ENCODE measurements at places on chromosomes 5 and 9.

DNA sequence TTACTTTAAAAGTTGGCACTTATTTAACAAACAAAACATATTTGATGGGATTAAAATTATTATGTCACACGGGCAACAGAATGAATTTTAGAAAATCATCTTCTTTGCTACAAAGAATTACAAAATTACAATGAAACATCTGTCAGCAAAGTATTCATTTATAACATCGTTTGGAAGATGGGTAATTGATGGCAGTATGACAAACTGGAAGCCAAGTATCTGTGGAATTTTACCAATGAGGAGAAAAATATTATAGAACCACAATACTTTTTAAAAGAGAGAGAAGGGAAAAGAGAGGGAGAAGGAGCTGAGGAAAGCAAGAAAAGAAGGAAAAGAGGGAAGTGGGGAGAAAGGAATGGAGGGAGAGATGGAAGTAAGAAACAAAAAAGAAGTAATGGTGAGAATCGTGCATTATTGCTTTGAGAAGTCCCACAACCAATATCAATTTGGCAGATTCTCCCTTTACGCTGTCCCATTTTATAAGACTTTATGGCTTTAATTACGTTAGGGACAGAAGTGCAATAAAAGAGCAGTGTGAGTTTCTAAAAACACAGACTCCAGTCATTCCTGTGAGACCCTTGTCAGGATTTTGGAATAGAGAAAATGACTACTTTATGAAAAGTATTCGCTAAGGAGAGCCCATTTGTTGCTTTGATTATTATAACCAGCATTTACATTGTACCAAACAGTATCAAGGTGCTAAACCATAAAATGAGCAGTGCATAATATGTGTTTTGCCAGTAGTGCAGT, 76.7 kb downstream of the LURAP1L start:
- no peak for DNase-seq

DNA sequence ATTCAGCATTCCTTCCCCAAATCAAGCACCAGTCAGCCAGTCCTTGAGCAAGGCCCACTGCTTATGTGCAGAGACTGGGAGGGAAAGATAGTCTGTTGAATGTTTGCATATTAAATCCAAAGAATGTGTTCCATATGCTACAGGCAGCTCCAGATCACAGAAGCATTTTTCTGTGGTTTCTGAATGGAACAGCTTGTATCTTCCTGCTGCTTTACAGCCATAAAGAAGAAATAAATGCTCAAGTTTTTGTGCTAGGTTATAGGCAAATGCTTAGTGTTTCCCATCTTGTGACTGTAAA, 310.3 kb downstream of the TRIM36 start:
- no peak for DNase-seq

GRCh38 chr5:104635227-104635626, 1072.6 kb upstream of the NUDT12 start:
- peak; percentile 6 for DNase-seq

GRCh38 chr5:8557728-8558127, 688.8 kb downstream of the MTRR start:
- no peak for DNase-seq

DNA sequence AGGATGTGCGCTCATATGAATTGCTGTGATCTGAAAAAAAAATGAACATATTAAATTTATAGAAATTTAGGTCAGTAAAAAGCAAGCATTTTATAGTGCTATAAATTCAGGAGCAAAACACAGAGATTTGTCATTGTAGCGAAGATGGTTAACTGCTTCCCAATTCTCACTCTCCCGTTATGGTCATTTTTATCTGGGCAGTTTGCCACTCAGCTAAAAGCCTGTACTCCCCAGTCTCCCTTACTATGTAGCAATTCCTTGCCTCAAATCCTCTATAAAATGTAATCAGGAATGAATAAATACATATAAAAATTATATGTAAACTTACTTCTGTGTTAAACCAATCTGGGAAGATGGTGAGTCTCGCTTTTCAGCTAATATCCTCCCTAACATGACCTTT, 471.5 kb downstream of the HINT1 start:
- no peak for DNase-seq

DNA sequence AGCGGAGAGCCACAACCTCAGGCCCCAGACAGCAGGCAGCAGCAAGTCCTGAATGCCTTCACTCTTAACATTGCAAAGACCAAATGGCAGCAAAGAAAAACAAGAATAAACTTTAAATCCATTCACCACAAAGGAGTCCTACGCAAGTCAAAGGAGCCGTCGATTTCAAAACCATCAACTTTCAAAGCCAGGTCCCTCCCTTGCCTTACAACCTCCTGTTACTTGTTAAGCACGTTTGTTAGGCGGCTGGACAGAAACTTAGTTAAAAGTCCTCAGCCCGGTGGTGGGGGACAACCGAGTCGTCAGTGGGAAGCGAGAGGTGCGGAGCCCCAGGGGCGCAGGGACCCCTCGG, 938 bp downstream of the LPAR1 start:
- no peak for DNase-seq

DNA sequence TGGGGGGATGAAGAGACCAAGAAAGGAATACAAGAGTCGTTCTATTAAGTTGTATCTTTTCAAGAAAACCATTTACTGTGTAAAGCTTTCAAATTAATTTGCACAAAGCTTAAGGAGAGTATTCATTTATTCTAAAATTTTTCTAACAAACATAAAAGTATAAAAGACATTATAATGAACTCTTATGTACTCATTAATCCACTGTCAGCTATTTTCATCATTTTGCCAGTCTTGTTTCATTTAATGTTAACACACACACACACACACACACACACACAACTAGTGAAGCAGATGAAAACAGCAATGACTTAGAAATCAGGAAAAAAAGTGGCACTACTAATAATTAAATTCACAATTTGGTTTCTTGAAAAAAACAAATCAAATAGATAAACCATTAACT, 176.7 kb downstream of the TLE1 start:
- no peak for DNase-seq

DNA sequence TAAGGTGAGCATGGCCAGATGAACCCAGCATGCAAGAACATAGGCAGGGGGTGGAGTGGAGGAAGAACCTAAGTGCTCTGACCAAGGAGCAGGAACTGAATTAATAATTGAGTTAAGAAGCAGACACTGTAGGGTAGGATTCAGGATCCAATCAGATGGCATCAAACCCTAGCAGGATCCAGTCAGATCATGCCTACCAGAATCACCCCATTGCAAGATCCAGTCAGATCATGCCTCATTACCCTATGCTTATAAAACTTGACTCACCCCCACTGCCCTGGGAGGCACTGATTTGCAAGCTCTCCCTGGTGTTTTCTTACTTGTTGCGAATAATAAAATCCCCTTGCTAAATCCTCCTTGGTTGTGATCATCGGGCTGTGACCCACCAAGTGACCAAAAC, 19.7 kb downstream of the TUSC1 start:
- peak; percentile 1 for DNase-seq

DNA sequence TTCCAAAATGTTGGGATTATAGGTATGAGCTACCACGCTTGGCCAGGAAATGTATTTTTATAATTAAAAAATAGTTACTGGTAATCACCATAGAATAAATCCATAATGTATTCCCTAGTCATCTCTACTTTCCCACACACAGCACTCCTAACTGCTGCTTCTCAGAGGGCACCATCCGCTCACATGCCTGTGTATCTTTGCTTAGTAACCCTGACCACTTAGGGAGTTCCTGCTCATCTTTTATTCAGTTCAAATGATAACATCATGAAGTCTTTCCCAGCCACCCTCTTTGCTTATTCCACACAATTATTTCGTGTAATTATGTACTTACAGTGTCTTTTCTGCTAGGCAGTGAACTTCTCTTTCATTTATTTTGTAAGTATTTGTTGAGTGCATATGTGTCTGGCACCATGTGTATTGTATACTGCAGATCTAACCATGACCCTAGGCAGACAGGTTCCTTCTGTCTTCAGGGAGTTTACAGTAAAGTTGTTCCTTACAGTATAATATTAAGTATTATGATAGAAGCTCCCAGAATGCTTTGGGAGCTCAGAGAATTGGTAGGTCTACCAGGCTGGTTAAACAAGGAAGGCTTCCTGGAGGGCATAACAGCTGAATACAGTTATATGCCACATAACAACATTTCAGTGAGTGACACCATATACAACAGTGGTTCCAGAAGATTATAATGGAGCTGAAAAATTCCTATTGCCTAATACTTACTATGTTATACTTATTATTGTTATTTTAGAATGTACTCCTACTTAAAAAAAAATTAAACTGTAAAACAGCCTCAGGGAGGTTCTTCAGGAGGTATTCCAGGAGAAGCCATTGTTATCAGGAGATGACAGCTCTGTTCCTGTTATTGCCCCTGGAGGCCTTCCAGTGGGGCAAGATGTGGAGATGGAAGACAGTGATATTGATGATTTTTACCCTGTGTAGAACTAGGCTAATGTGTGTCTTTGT, 39.2 kb downstream of the DCAF10 start:
- DNase-seq, result no peak

- no peak for DNase-seq
These were observed 4.1 kb downstream of the TRIO start for GRCh38 chr5:14147210-14147609.

- DNase-seq, result no peak
These were observed 1941.4 kb upstream of the NUDT12 start for GRCh38 chr5:105503950-105504349.

DNA sequence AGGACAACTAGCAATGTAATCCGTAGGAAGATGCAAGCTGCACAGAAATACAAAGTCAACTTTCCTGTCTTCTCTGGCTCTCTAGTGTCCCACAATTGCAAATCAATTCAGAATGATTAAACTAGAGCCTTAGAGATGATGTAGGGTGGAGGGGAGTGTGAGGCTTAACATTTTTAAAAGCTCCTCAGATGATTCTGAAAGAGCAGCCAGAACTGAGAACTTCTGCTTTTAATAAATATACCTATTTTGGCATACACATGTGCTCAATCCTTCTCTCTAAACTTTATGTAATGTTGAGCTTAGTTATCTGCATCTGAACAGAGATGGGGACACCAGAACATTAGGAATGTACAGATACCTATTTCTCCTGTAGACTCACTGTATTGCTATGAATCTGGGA, 139.9 kb upstream of the APC start:
- no peak for DNase-seq

DNA sequence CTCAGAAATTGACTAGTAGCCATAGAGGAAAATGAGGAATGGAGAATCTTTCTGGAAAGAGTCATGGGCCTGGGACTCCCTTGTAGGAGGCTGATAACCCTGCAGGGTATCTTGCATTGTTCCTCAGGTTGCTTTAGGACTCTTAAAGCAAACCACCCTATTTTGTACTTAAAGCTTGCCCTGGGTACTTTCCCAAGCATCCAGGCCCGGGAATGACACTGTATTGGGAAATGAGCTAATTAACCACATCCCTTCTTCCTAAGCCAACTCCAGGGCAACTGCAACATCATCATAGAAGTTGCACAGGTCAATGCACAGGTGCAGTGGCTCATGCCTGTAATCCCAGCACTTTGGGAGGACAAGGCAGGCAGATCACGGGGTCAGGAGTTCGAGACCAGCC, 55.9 kb downstream of the UGCG start:
- DNase-seq, result no peak

- no peak for DNase-seq
These were observed 72.5 kb downstream of the ACTL7B start for GRCh38 chr9:108783326-108783725.

GRCh38 chr5:78555870-78556269, 92.7 kb downstream of the LHFPL2 start:
- DNase-seq, result no peak

DNA sequence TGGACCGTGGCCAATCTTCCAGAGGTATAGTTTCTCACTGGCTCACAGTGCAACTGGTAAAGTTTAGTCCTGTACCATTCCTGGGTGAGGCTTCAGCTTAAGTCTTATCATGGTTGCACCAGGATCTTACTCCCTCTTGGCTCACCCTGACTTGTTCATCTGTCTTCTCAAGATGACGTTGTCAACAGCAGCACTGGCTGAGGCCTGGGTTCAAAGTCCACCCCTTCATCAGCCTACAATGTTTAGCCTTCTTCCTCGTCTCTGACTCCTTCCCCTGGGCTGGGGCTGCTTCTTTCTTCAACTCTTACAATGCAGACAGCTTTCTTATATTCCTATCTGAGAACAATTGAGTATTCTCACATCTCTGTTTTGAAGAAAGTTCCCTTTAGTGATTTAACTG, 311.1 kb upstream of the CLINT1 start:
- DNase-seq, result no peak

DNA sequence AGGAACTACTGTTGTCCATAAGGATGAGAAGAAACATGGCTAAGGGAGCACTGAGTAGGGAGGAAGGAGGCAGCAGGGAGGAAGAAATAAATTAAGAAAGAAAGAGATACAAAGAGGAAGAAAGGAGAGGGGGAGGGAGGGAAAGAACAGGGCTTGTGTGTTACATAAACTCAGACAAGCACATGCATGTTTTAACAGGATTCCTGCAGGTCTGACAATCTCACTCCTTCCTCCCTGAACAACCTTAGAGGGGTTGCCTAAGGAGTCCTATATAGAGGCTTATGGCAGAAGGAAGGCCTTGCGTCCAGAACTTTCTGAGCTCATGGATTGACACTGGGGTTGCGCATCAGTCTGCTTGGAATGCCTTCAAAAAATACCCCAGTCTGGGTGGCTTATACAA, 4.2 kb upstream of the KCNIP1 start:
- DNase-seq, result no peak

GRCh38 chr5:59746241-59746765, 147.2 kb downstream of the PDE4D start:
- DNase-seq, result peak; percentile 53

DNA sequence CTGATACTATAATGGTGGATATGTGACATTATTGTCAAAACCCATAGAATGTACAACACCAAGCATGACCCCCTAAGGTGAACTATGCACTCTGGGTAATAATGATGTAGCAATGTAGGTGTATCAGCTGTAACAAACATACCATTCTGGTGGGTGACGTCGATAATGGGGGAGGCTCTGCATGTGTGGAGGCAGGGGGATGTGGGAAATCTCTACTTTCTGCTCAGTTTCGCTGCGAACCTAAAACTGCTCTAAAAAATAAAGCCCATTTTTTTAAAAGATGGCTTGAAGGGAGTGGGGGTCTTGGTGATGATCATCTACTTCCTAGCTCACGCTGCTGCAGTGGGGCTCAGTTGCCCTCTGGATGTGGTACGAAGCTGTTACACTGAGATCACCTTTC, 51.1 kb downstream of the RASGEF1C start:
- no peak for DNase-seq

GRCh38 chr9:131246618-131247017, 29.7 kb downstream of the FAM78A start:
- no peak for DNase-seq

GRCh38 chr5:180649297-180650039, at the start of gene FLT4:
FLT4 (minus strand) TSS chr5:180649600; CDS start chr5:180649545, 55 bp downstream.
- peak; percentile 23 for DNase-seq

DNA sequence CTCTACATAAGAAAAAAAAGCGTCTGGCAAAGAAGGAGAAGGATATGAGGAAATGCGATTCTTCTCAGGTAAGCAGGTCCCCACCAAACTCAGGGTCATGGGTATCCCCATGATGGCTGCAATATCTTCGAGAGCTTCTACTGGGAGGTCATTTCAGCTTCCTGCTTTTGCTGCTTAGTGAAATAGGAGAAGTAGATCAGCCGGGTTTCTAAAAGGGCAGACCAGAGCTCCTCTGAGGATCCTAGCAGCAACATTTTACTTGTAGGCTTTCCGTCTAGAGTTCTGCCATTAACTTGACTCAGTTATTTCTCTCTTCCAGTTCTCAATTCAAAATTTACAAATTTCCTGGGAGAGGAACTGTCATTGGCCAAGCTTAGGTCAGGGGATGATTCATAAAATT, 134.7 kb downstream of the DPYSL3 start:
- DNase-seq, result no peak

Measured in A549 (cell line).